ENCODE measurements at places on chromosomes 5 and 9. TPM values are rescaled to one million over a fixed set of nuclear protein-coding genes. Genes with fewer than 3 reads are reported as not detected.

- no peak for DNase-seq
These were observed 49.2 kb downstream of the EBF1 start for GRCh38 chr5:159050316-159051143.

DNA sequence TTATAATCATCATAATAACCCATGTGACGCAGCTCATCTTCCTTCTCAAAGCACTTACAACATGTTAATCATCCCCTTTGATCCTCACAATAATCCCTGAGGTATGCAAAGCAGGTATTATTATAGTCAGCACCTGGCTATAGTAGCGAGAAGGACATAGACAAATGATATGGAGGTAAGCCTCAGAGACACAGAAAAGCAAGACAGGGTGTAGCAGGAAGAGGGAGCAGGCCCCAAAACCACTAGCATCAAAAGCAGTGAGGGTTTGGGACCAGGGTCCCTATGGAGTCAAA lies 139.2 kb upstream of the SLC30A5 start:
- no peak for DNase-seq

- no peak for DNase-seq
These were observed 15.6 kb upstream of the TRIO start for GRCh38 chr5:14127587-14127986.

DNA sequence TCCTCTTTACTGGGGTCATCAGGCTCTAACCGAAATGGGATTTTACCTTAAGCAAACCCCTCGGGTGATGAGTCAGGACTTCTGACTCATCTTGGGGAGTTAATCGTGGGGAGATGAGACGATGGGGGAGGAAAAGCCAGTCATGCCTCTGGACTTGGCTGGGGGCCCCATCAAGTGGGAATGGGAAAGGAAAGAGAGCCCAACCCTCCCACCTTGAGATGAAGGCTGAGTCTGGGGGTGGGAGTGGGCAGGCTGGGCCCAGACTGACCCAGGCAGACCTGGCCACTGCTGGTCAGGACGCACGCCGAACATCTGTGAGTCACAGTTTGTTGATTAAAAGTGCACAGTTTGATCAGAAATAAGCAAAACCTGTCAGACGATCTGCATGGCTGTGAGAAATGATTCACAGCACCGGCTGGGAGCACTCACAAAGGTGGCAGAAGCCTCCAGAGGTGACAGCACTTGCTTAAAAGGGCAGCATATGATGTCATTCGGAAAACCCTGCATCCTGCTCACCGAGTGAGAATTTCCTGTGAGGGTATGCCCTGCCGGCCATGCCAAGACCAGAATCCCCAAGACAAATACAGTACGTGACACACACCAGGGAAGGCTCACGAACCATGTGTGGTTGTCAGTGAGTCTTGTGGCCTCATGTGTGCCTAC lies 50.0 kb upstream of the SLC25A51 start:
- peak; percentile 63 for DNase-seq

DNA sequence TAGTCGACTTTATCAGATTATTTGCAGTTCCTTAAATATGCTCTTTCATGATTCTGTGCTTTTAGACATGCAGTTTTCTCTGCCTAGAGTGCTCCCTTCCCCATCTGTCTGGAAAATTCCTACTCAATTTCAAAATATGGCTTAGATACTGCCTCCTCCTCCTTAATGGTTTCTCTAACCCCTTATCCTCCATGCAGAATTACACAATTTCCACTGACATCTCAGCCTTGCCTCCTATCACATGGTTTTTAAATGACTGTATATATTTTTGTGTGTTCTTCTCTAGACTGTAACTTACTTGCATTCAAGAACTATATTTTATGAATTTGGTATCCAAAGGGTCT lies 85.2 kb downstream of the SLC44A1 start:
- no peak for DNase-seq

DNA sequence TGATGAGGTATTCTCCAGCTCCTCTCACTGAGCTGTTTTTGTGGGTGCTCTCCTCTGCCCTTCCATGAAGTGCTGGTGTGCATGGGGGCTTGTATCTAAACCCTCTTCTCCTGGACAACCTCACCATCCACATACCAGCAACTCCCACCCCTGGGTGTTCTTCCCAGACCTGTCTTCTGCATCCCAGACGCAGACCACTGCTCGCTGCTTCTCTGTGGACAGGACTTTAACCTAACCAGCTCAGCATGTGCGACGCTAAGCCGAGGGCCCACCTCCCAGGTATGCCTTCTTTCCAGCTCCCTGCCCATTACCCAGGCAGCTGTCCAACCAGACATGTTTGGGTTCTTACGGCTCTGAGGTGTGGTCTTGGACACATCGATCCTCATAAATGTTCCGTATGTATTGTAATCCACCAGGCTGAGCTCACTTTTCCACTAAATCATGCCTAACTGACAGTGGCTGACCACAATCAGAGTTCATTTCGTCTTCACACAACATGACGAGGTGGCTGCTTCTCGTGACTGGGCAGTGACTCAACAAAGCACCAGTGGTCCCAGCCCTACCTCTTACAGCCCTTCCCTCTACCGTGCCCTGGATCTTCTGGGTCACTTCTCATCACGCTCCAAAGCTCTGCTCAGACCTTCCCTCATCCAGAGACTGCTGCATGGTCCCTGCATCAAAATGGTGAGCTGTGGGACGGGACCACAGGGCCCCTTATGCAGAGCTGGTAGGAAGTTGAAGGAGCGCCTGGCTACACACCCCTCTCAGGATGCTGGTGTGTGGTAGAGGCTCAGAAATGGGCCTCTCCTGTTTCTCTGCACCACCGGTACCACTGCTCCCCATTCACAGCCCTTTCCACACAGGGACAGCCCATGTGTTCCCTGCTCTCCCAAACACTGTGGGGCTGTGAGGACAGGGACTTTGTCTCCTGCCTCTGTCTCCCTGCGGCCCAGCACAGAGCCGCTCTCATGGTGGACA lies 9.6 kb upstream of the PTGES2 start:
- no peak for DNase-seq

Gene GFI1B
- total RNA-seq, result not detected

Measured in omental fat pad (tissue), 4 donors.